ENCODE measurements at places on chromosomes 4 and X. TPM values are rescaled to one million over a fixed set of nuclear protein-coding genes. Genes with fewer than 3 reads are reported as not detected.

GRCh38 chr4:125484912-125485311 lies 170.2 kb downstream of the FAT4 start:
- DNase-seq, result no peak
- H3K27me3 ChIP-seq, result no peaks in the 10 kb centered on the region
- no peak overlapping the region for H3K27ac ChIP-seq

GRCh38 chr4:26785810-26786209 lies 74.8 kb upstream of the STIM2 start:
- no peaks in the 10 kb centered on the region for H3K27me3 ChIP-seq
- H3K27ac ChIP-seq, result no peak overlapping the region
- DNase-seq, result no peak
- no peak overlapping the region for H3K4me3 ChIP-seq
- H3K36me3 ChIP-seq, result no peaks in the 10 kb centered on the region

DNA sequence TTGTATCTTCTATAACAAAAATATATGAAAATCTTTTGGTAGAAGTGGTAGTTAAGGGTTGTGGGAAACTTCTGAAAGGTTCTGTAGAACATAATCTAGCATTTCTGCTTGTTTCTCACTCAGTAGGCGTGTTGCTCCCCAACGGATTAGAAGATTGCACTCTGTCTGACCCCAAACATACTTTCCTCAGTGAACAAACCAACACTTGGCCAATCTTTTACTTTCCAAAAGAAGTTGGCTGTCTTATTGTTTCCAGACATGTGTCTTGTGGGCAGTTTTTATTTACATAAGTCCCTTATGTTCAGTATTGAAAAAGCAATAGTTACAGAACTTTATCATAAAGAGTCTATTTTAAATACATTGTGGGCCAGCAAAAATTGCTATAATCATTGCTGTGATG lies 312.8 kb upstream of the EPHA5 start:
- H3K27ac ChIP-seq, result no peak overlapping the region
- H3K4me1 ChIP-seq, result no peaks in the 10 kb centered on the region
- H3K4me3 ChIP-seq, result no peak overlapping the region
- no peaks in the 10 kb centered on the region for H3K27me3 ChIP-seq

DNA sequence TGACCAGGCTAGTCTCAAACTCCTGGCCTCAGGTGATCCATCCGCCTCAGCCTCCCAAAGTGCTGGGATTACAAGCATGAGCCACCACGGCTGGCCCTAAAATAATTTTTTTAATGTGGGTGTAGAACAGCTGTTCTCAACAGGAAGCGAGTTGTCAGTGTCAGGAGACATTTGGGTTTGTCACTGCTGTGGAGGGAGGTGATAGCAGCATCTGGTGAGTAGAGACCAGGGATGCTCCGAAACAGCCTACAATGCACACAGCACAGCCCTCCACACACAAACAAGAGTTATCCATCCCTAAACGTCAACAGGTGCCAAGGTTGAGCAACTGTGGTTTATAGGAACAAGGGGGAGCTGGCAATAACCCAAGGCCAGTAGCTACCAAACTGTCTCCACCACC lies 243.4 kb upstream of the STS start:
- DNase-seq, result no peak
- H3K4me1 ChIP-seq, result no peaks in the 10 kb centered on the region
- no peaks in the 10 kb centered on the region for H3K27me3 ChIP-seq
- H3K4me3 ChIP-seq, result no peak overlapping the region
- H3K27ac ChIP-seq, result no peak overlapping the region
- no peaks in the 10 kb centered on the region for H3K36me3 ChIP-seq

DNA sequence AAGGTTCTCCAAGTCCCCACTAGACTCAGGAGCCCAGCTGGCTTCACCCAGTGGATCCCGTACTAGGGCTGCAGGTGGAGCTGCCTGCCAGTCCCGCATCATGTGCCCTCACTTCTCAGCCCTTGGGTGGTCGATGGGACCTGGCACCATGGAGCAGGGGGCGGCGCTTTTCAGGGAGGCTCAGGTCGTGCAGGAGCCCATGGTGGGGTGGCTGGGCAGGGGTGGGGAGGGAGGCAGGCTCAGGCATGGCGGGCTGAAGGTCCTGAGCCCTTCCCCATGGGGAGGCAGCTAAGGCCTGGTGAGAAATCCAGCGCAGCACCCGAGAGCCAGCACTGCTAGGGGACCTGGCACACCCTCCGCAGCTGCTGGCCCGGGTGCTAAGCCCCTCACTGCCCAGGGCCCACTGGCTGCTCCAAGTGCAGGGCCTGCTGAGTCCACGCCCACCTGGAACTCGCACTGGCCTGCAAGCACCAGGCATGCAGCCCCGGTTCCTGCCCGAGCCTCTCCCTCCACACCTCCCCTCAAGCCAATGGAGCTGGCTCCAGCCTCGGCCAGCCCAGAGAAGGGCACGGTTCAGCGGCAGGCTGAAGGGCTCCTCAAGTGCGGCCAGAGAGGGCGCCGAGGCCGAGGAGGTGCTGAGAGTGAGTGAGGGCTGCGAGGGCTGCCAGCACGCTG lies 72.7 kb upstream of the SLIT2 start:
- H3K27ac ChIP-seq, result no peak overlapping the region
- H3K4me3 ChIP-seq, result no peak overlapping the region
- no peaks in the 10 kb centered on the region for H3K36me3 ChIP-seq
- no peaks in the 10 kb centered on the region for H3K27me3 ChIP-seq
- DNase-seq, result no peak
- no peaks in the 10 kb centered on the region for H3K4me1 ChIP-seq

- H3K4me1 ChIP-seq, result peaks cover 37% of the 10 kb centered on the region
- peak overlapping the region; percentile 94 for H3K27ac ChIP-seq
- peaks cover 14% of the 10 kb centered on the region for H3K36me3 ChIP-seq
These were observed 482 bp downstream of the RNF4 start for GRCh38 chr4:2469192-2469984.

- no peak overlapping the region for H3K4me3 ChIP-seq
- no peaks in the 10 kb centered on the region for H3K27me3 ChIP-seq
- no peak overlapping the region for H3K27ac ChIP-seq
- no peaks in the 10 kb centered on the region for H3K4me1 ChIP-seq
- H3K36me3 ChIP-seq, result no peaks in the 10 kb centered on the region
These were observed 104.9 kb downstream of the HS3ST1 start for GRCh38 chr4:11323771-11324170.

DNA sequence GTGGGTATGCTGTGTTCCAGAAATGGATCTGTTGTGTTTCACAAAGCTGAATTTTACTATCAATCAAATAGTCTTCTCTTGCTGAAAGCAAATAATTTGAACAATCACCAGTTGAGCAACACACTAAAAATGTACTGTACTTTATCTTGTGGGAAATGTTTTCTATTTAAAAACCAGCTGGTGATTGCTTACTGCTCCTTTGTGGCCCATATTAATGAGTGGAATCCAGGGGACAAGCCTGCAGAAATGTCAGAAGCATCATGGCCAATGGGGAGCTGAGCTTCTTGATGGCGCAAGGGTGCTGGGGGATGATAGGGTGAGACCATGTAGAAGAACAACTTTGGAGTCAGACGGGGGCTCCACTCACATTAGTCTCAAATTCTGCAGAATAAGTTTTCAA lies 346.2 kb downstream of the ARHGAP10 start:
- H3K4me1 ChIP-seq, result no peaks in the 10 kb centered on the region
- H3K36me3 ChIP-seq, result peaks cover 23% of the 10 kb centered on the region
- H3K27me3 ChIP-seq, result no peaks in the 10 kb centered on the region
- no peak overlapping the region for H3K27ac ChIP-seq
- H3K4me3 ChIP-seq, result no peak overlapping the region
- no peak for DNase-seq

DNA sequence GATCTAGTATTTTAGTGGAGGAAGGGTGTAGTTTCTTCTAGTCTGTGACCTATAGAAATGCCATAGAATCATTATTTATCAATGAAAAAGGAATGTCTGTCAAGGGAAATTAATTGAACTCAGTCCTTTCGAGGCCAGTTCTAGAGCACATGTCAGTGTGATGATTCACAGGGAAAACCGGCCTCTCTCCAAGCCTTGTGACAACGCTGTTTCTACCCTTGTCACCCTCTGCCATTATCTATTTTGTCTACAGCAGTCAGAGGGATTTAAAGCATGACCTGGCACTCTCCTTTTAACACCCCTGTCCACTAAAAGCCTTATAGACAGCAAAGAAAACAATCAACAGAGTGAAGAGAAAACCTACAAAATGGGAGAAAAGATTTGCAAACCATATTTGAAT lies 119.8 kb downstream of the DRD5 start:
- H3K27me3 ChIP-seq, result no peaks in the 10 kb centered on the region
- H3K27ac ChIP-seq, result no peak overlapping the region
- no peak for DNase-seq
- H3K36me3 ChIP-seq, result no peaks in the 10 kb centered on the region
- H3K4me1 ChIP-seq, result no peaks in the 10 kb centered on the region

DNA sequence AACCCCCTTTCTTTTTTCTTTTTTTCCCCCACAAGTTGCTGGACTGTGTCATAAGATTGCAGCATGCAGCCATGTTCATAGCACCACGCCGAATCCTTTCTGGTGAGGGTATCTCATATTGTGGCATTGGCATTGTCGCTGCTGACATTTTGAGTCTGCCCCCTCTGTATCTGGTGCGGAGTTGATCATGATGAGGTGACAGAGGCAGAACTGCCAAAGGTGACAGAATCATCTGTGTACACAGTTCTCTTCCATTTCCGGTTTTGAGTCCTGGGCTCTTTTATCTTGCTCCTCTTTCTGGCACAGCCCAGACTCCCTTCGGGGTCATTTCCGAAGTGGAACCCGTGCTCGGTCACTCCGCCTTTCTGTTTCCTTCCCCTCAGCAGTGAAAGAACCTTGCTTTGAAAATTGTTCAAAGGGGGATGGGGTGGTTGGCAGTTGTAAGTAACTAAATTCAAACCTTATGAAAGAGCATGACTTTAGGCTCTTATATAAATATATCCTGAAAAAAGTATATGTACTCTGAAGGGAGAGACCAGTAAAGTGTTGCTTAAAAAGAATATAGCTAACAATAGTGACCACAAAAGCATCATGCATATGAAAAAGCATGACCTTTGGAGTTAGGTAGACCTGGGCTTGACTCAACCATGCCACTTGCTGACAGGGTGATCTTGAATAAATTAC lies 55.0 kb upstream of the BMP2K start:
- DNase-seq, result peak; percentile 23
- H3K36me3 ChIP-seq, result no peaks in the 10 kb centered on the region
- H3K4me3 ChIP-seq, result peak overlapping the region; percentile 24
- no peaks in the 10 kb centered on the region for H3K4me1 ChIP-seq
- no peaks in the 10 kb centered on the region for H3K27me3 ChIP-seq
- H3K27ac ChIP-seq, result no peak overlapping the region

DNA sequence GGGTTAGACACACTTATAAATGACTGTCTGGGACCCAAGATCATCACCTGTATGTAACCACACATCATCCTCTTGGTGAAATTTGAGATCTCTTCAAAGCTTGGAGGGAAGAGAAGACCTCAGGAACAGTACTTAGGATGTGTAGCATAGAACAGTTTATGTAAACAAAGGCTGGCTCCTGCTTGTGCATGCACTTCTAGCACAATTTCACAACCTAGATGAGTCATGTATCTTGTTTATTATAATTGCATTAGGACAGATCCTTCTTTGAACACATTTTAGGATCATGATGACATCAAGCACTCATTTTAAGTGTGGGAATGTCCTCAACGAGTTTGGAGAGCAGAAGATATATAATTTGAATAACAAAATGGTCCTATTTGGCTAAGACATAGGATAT lies 26.3 kb upstream of the ZMAT1 start:
- H3K36me3 ChIP-seq, result no peaks in the 10 kb centered on the region
- DNase-seq, result no peak
- H3K4me3 ChIP-seq, result no peak overlapping the region
- no peak overlapping the region for H3K27ac ChIP-seq

DNA sequence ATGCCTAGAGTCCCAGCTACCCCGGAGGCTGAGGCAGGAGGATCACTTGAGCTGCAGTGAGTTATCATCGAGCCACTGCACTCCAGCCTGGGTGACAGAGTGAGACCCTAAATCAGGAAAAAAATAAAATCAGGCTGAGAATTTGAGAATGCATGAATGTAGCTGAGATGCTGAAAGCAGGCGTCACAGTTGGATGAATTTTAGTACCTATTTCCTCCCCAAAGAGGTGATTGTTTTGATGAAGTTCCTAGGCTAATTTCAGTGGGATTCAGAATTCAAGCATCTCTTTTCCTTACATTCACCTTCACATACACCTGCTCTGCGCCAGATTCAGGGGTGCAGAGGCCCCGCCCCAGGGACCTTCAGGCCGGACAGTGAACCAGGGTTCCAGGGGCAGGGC lies 3.2 kb downstream of the CFAP99 start:
- DNase-seq, result no peak
- no peaks in the 10 kb centered on the region for H3K27me3 ChIP-seq
- H3K4me3 ChIP-seq, result no peak overlapping the region
- H3K36me3 ChIP-seq, result no peaks in the 10 kb centered on the region
- H3K27ac ChIP-seq, result no peak overlapping the region

DNA sequence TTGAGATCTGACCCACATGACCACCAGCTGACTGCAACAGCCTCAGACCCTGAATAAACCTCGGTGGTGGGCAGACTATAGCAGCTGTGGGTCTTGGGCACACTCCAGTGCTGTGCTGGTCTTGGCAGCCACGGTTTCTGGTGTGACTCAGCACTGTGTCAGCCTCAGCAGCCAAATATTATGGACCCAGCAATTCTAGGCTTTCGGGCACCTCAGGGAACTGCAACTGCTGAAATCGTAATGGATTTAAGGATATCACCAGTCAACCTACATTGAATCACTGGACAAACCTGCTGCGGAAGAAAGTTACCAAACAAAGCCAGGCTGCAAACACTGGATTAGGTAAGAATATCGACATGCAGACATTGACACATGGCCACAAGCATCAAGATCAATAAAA lies 10.5 kb upstream of the UBE2NL start:
- DNase-seq, result no peak
- no peak overlapping the region for H3K4me3 ChIP-seq
- no peak overlapping the region for H3K27ac ChIP-seq
- H3K36me3 ChIP-seq, result no peaks in the 10 kb centered on the region
- no peaks in the 10 kb centered on the region for H3K27me3 ChIP-seq

- H3K27me3 ChIP-seq, result no peaks in the 10 kb centered on the region
- no peaks in the 10 kb centered on the region for H3K4me1 ChIP-seq
- DNase-seq, result no peak
These were observed 212.7 kb downstream of the SH3BGRL start for GRCh38 chrX:81414630-81415029.

DNA sequence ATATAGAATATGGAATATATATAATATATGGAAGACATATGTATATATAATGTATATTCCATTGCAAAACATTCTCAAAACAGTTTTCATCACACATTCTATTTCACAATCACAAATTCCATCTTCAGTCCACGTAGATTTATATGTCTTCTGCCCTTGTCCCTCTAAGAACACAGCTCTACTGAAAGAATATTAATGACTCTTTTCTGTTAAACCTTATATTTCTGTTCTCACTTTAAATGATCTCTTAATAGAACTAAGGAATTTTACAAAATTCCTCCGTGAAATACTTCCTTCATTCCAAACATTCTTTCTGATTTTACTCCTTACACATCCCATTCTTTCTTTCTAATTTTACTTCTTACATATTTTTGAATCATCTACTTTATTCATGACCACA lies 1043.1 kb upstream of the PABPC4L start:
- H3K4me1 ChIP-seq, result no peaks in the 10 kb centered on the region
- H3K36me3 ChIP-seq, result no peaks in the 10 kb centered on the region
- H3K4me3 ChIP-seq, result no peak overlapping the region
- H3K27ac ChIP-seq, result no peak overlapping the region
- DNase-seq, result no peak

P2RY4 gene
- total RNA-seq, result 0.35 TPM

GABRG1 gene
- total RNA-seq, result not detected

TSPAN6 gene
- 2.1 TPM for total RNA-seq

COMMD8 gene
- total RNA-seq, result 19.3 TPM

IL21 gene
- not detected for total RNA-seq

ADD1 gene
- 298 TPM for total RNA-seq

ZFP42 gene
- not detected for total RNA-seq
